ENCODE measurements at places on chromosomes 16 and 17. TPM values are rescaled to one million over a fixed set of nuclear protein-coding genes. Genes with fewer than 3 reads are reported as not detected.

DNA sequence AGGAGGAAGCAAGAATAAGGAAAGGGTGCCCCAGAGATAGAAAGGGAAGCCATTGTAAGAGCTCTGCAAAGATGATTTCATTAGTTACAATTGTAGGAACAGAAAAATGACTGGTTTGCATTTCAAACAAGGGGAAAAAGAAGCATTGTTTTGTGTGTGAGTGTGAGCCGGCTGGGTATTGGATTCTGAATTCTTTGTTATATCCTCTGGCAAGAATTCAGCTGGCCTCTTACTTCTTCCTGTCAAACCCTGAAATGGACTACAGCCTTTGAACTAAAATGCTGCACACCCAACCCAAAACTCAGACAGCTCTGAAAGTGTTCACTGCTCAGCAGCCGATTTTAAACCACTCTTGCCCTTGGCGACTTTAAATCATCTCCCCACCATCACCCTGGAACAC lies 461.3 kb downstream of the PMP22 start:
- H3K4me3 ChIP-seq, result no peak overlapping the region
- H3K27ac ChIP-seq, result no peak overlapping the region
- DNase-seq, result no peak
- no peaks in the 10 kb centered on the region for H3K4me1 ChIP-seq

- no peaks in the 10 kb centered on the region for H3K4me1 ChIP-seq
- H3K27ac ChIP-seq, result no peak overlapping the region
- no peaks in the 10 kb centered on the region for H3K27me3 ChIP-seq
- DNase-seq, result no peak
Measured at GRCh38 chr16:4525069-4525468, 13.5 kb downstream of the CDIP1 start.

- H3K4me3 ChIP-seq, result no peak overlapping the region
- no peak for DNase-seq
- H3K4me1 ChIP-seq, result peaks cover 27% of the 10 kb centered on the region
- peaks cover 12% of the 10 kb centered on the region for H3K36me3 ChIP-seq
Measured at GRCh38 chr17:50283714-50284113, 9.4 kb downstream of the TMEM92 start.

The DPEP1 gene
- total RNA-seq, result 0.23 TPM

The PDIA2 gene
- total RNA-seq, result not detected

The RND2 gene
- total RNA-seq, result 0.12 TPM

The RABEP2 gene
- 40.2 TPM for total RNA-seq

Measured in PC-3 (cell line).